GM04503 (cell line): ENCODE measurements at places on chromosomes 16 and 17.

DNA sequence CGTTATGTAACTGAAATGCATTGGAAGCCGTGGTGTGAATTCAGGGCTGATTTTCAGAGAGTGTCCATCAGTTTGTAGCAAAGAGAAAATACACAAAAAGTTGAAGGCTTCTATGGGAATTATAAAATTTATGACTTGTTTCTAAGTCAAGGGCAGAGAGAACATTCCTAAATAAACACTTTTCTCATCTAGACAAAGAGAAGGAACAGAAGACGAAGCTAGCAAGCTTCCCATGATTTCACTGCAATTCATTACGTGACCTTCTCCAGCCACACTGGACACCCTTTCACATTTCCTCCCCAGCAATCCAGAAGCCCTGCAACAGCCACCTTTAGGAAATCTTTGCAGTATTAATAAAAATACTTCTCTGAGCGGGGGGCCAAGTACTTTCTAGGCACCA, 67.8 kb downstream of the TMEM100 start:
- DNase-seq, result no peak

- DNase-seq, result no peak
These were observed 156.1 kb downstream of the CHD9NB start for GRCh38 chr16:52896478-52897164.

DNA sequence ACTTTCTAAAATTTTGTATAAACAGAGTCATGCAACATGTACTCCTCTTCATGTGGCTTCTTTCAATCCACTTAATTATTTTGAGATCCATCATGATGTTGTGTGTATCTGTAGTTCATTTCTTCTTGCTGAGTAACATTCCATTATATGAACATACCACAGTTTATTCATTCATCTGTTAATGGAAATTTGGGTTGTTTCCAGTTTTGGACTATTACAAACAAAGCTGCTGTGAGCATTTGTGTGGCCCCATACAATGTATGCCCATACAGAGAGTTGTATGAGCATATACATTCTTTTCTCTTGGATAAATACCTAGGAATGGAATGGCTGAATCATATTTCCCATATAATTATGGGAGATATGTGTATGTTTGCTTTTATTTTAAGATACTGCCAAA, 85.6 kb downstream of the CLEC16A start:
- DNase-seq, result no peak

GRCh38 chr17:18201108-18201507, 17.5 kb downstream of the ALKBH5 start:
- DNase-seq, result no peak

DNA sequence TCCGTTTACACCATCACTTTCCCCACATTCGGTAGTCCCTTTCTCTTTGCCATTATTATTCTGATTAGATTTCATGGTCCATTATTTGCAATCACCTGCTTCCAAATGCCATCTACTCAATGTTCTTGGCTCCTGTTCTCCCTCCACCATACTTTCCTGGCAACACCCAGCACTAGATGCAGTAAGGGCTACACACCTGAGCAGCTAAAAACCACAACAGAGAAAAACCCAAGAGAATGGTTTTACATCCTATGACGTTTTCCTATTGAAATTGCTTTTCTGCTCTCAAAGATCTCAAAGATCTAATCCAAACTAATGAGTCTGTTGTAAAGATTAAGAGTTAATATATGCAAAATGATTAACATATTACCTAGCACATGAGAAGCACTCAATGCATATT, 441.3 kb downstream of the SHISA9 start:
- no peak for DNase-seq

DNA sequence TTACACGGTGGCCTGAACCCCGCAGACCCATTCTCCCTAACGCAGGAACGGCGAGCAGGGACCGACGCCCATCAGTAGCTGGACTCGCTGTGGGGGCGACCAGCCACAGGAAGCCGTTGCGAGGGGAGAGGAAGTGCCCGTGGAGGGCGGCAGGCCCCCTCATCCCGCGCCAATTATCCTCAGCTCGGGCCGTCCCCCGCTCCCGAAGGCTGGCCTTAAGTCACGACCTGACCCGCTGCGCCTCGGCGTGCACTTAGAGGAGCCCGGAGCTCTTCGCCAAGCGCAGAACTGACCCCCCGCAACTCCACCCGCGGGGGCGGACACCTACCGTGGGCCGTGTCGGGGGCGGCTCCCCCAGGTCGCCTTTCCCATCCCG, 401 bp downstream of the ARL16 start:
- DNase-seq, result no peak

DNA sequence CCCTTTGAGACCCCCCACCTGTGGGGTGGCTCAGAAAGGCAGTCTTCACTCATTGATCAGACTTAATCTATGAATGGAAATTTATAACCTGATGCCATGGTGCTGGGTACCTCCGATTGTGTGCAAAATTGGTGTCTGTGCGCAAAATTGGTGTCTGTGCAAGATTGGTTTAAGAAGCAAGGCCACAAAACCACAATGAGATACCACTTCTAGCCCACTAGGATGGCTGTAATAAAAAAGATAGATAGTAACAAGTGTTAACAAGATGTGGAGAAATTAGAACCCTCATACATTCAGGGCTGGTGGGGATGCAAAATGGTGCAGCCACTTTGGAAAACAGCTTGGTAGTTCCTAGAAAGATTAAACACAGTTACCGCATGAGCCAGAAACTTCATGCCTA, 13.9 kb upstream of the CSNK2A2 start:
- DNase-seq, result no peak

DNA sequence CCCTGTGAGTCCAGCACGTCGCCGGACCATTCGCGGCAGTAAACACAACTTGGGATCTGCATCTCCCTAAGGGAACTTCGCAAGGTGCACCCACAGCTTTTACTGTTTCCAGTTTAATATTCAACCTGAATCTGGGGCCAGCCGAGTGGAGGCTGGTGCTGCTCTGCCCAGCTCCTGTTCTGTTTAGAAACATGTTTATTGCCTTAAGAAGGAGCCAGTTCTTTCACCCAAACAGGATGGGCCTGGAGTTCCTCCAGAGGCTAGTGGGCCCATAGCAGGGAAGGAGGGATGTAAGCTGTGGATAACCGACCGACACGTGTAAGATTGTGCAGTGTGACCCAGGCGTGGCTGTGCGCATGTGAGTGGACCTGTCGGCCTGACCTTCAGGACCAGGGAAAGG, 17.4 kb downstream of the TBC1D24 start:
- DNase-seq, result no peak

DNA sequence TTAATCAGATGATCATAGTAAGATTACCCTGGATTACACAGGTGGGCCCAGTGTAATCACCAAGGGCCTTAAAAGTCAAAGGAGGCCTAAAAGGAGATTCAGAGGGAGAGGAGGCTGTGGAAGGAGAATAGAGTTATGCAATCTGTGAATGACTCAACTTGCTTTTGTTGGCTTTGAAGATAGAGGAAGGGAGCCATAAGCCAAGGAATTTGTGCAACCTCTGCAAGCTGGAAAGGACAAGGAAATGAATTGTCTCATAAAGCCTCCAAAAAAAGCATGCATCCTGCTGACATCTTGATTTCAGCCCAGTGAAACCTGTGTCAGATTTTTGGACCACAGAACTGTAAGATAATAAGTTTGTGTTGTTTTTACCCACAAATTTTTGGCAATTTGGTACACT, 109.6 kb downstream of the CNTNAP4 start:
- no peak for DNase-seq
